Skin of body (tissue), 3 donors: ENCODE measurements at places on chromosomes 2 and 18. TPM values are rescaled to one million over a fixed set of nuclear protein-coding genes. Genes with fewer than 3 reads are reported as not detected.

DNA sequence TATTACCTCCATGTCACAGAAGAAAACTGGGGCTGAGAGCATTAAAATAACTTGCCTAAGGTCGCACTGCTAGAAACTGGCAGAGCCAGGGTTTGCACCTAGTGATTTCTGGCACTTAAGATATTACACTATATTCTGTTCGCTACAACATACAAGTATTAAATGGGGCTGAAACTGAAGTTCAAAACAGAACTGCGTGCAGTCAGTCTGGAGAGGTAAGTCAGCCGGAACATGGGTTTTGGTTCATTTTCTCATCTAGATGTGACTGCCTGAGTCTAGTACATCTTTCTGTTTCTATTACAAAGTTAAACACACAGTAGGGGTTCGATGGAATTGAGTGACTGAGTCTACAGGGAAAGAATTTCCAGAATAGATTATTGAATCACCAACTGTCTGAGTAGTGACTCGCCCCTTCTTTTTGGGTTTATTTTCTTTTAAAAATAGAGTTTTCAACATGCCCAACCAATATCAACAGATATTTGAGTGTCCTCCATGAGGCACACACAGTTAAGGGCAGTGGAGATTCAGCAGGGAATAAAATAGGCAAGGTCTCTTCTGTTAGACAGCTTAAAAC, 150.8 kb downstream of the RNF152 start:
- no peak for DNase-seq

GRCh38 chr2:65282477-65283053, 54.9 kb downstream of the ACTR2 start:
- DNase-seq, result no peak

- DNase-seq, result no peak
Observed at GRCh38 chr18:79856119-79857007, 58.6 kb downstream of the KCNG2 start.

DNA sequence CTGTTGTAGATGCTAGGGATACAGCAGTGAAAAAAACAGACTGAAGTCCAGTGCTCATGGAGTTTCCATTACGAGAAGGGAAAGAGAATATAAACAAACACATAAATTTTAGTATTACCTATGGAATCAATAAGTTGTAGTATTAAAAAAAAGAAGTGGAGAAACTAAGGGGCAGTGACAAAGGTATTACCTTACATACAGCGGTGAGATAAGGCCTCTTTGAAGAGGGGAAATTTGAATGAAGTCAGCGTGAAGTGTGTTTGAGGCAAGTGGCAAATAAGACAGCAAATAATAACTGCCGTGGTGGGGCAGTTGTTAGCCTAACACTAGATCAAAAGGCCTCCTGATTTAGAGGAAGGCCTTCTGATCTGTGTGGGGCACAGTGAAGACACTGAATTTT, 57.9 kb downstream of the TLK1 start:
- no peak for DNase-seq

The GATA6 gene
- 2.2 TPM for total RNA-seq
